ENCODE measurements at places on chromosomes 3 and 15. TPM values are rescaled to one million over a fixed set of nuclear protein-coding genes. Genes with fewer than 3 reads are reported as not detected.

Gene LRRC3B
- total RNA-seq = 0.55 TPM

Gene TPRG1
- 1.5 TPM for total RNA-seq

Gene PLSCR5
- not detected for total RNA-seq

Gene SLC9C1
- 1.3 TPM for total RNA-seq

Gene PLA2G4D
- total RNA-seq = not detected

Gene ITPKA
- 1.9 TPM for total RNA-seq

Gene TMEM207
- not detected for total RNA-seq

Gene TLE3
- 17.8 TPM for total RNA-seq

Gene AADAC
- total RNA-seq = not detected

Gene ROPN1
- total RNA-seq = not detected

Gene DUOX2
- total RNA-seq = 0.05 TPM

Gene CD80
- total RNA-seq = not detected

Gene ESYT3
- 1.0 TPM for total RNA-seq

Gene ZPLD1
- not detected for total RNA-seq

Gene SCG5
- total RNA-seq = not detected

Gene EAF2
- total RNA-seq = 4.1 TPM

Gene SLC38A3
- 10.4 TPM for total RNA-seq

Gene PLS1
- total RNA-seq = 2.6 TPM

Gene CFAP44
- 1.5 TPM for total RNA-seq

Gene GOLGA8R
- total RNA-seq = 3.5 TPM

Gene GOLGA8S
- 0.33 TPM for total RNA-seq

Gene IMPDH2
- 46.9 TPM for total RNA-seq

Gene CLRN1
- not detected for total RNA-seq

Gene HACD2
- 8.1 TPM for total RNA-seq

Gene IL17RB
- 0.47 TPM for total RNA-seq

Gene FSIP1
- total RNA-seq = 1.2 TPM

Gene LRRC49
- 86.6 TPM for total RNA-seq

Gene CASR
- not detected for total RNA-seq

Gene POMGNT2
- total RNA-seq = 21.7 TPM

Gene IQCF5
- not detected for total RNA-seq

Gene P4HTM
- 28.9 TPM for total RNA-seq

Gene GOLGA6D
- total RNA-seq = not detected

Gene TYRO3
- 3.3 TPM for total RNA-seq

Gene FBXO40
- 245 TPM for total RNA-seq

Gene MELTF
- total RNA-seq = 9.6 TPM

Gene XCR1
- total RNA-seq = not detected

Gene ATP13A5
- total RNA-seq = not detected

Data from left ventricle myocardium inferior (tissue), 1 donor.